ENCODE measurements at places on chromosomes 11 and 22.

- no peak for DNase-seq
Observed at GRCh38 chr11:72430741-72431570, 3.4 kb downstream of the CLPB start.

DNA sequence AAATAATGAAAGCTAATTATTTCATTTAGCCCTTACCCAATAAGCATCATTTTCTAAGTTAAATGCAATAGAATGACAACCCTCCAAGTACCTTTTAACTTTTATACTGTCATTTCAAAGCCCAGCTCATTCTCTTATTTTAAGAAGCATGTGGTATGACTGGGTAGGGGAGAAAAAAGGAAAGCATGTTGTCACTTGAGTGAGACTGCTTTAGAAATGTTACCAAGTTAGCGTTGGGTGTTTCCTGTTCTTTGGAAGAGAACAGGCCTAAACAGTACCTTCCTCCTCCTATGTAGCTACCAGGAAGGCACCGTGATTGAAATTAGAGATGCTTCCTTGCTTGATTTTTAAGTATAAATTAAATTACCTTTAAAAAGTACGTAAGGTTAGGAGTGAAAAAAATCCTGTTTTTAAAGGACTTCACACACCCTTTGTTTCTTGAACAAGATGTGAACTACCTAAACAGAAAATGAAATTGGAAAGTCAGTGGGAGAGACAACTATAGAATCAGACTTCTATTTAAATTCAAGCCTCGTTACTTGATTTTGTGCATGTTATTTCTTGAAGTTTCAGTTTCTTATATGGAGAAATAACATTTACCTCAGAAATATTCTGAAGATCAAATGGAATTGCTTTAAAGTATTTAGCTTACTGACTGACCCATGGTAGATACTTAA lies 741 bp upstream of the CNTF start:
- no peak for DNase-seq

- no peak for DNase-seq
Observed at GRCh38 chr11:12223771-12224536, 113.6 kb downstream of the MICAL2 start.

DNA sequence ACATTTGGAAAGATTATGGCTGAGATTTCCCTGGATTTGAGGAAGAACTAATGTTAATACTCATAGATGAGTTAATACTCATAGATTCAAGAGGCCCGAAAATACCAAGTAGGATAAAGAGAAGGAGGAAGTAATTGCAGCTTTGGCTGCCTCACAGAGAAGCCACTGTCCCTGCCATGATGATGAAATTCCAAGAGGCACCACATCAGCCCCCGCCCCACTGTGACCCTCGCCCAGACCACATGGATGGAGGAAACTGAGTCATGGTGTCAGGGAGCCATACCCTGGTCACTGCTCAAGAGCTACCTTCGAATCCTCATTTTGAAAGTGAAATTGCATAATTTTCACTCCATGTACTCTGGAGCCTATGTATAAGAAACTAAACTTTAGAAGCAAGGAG lies 92.9 kb upstream of the SLC22A12 start:
- no peak for DNase-seq

- no peak for DNase-seq
Observed at GRCh38 chr11:22797047-22797446, 32.6 kb downstream of the SVIP start.

- no peak for DNase-seq
Observed at GRCh38 chr11:5071799-5072198, 2.4 kb downstream of the OR52E1 start.

DNA sequence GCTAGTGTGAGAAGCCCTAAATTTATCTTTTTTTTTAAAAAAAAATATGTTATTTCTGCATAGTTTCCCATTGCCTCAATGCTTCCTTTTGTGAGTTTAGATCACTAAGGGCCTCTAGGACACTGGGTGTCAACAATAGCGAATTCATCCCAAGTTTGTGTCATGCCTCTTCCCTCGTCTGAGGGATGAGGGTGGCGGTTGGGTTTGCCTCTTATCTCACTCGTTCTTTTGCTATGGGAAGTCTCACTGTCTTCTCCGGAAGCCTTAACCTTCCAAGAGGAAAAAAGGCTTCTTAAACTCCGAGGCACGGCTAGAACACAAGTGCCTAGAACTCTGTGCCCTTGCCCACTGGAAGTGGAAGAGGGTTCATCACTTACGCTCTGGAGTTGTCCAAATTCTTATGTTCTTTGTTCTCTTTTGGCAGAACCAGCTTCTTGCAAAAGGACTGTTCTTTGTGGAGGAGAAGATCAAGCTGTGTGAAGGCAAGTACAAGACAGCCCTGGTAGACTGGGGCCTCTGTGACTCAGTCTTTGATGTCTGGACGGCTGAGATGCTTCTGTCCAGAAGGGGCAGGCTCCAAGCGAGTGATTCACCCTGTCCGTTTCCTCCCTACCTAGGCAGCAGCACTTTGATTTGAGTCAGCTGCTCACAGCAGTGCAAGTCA lies 78.5 kb downstream of the TRAF6 start:
- DNase-seq, result no peak

- no peak for DNase-seq
Observed at GRCh38 chr11:31558001-31558400, 48.4 kb downstream of the ELP4 start.

DNA sequence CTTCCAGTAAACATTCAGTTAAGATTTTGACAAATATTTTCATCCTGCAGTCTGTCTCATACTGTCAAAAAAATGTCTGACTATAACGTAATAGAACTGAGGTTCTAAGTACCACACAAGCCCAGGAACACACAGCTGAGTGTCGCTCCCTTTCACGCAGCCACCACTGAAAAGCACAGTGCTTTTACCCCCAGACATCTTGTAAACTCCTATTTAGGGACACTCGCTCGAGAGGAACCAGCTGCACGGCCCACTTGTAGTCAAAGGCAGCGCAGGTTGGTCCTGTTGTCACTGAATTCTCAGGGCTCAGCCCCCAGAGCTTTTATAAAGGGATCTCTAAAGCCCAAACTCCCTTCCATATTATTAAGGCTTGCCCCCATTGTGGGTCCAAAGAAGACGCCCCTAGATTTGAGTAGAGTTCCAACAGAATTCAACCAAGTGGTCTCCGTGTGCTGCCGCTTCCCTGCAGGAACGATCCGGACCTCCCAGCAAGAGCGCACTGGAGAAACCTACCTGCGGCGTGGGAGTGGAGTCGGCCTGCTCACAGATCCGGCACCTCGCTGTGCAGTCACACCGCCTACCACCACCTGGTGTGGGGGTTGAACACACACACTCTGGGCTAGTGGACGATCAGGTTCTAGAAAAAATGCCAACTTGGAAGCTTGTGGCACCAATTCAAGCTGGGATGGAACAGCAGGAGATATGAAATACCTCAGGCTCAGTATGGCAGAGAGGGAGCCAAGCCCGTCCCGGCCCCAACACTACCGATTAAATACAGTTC lies 23.4 kb downstream of the ASPHD2 start:
- no peak for DNase-seq

DNA sequence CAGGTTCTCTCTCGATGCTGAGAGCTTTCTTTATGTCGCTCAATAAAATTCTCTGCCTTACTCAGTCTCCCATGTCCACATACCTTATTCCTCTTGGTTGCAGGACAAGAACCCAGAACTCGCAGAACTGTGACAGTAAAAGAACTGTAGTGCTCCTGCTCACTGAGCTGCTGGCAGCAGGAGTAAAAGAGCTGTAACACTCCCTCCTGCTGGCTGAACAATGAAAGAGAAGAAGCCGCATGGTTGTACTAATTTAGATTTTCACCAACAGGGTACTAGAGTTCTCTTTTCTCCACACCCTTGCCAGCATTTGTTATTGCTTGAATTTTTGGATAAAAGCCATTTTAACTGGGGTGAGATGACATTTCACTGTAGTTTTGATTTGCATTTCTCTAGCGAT lies 433.2 kb downstream of the GUCY1A2 start:
- DNase-seq, result no peak

- no peak for DNase-seq
Observed at GRCh38 chr11:115279813-115280761, 224.1 kb downstream of the CADM1 start.

DNA sequence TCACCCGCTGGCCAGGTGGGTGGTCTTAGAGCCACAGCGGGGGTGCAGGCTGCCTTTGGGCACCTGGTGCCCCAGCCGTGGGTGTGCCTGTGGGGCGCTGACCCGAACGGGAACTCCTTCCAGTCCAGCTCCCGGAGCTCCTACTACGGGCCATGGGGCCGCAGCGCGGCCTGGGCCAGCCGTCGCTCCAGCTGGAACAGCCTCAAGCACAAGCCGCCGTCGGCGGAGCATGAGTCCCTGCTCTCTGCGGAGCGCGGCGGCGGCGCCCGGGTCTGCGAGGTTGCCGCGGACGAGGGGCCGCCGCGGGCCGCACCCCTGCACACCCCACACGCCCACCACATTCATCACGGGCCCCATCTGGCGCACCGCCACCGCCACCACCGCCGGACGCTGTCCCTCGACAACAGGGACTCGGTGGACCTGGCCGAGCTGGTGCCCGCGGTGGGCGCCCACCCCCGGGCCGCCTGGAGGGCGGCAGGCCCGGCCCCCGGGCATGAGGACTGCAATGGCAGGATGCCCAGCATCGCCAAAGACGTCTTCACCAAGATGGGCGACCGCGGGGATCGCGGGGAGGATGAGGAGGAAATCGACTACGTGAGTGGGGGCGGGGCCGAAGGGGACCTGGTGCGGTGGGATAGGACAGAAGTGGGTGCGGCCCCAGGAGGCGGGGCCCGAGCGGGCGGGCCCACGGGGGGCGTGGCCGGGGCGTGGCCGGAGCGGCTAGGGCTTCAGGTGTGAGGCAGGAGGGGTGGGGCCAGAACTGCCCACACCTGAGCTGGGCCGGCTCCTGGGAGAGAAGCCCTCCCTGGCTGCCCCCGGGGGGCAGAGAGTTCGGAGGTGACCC lies 91.5 kb downstream of the CACNA1I start:
- peak; percentile 76 for DNase-seq

DNA sequence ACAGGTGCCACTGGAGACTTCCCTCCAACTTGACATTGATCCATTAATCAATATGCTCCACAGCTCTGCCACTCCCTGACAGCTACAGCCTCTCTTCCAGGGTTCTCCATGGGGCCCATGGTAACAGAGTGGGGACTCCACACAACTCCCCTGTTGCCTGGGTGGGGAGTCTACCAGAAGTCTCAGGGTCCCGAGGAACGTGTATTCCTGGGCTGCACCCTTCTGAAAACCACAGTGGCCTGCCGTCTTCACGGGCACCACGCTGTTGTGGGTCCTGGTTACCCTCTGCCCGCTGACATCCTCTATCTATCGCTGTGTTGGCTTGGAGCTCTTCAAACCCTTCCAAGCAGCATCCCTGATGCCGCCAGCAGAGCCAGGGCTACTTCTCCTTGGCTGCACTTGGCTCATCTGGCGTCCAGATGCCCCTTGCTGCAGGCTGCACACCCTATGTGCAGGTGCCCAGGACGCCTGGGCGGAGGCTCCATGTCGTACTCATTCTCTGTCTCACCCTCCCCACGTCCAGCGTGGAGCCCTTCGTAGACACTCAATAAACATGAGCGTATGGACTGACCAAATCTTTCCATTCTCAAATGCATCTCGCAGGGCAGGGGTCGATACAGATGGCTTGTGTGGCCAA lies 1341.8 kb downstream of the TBC1D22A start:
- DNase-seq, result no peak

DNA sequence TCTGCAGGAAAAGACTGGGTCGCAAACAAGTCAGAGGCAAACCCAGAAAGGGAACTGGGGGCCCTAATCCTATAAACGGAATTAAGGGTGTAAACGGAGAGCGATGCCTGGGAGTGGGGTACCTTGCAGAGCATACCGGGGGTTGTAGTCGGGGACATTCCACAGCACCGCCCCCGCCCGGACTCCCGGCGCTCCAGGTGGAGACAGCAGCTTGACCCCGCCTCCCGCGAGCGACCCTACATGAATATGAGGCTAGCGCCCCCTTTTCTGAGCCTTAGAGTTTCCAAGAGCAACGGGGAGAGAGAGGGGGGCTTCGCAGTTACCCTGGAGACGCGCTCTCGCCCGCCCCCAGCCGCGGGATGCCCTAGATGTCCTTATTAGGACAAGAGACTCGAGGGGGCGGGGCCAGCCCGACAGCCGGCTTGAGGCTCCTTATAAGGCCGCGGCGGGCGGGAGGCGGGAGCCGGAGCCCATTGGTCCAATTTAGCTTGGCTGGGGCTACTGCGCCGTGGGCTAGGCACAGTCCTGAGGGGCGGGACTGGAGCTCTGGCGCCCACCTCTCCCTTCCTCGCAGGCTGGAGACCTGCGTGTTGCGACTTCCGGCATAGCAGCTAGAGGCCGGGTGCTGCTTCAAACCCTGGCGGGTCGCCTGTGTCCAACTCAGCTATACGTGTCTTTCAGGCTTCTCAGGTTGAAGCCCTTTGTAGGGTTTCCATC lies 980 bp upstream of the MUS81 start:
- DNase-seq, result peak; percentile 91

- no peak for DNase-seq
Observed at GRCh38 chr22:32803738-32804435, 2.4 kb downstream of the TIMP3 start.

- no peak for DNase-seq
Observed at GRCh38 chr11:561148-562003, 606 bp downstream of the RASSF7 start.

GRCh38 chr22:21837248-21837979 lies 30.0 kb downstream of the MAPK1 start:
- DNase-seq, result no peak

GRCh38 chr22:17910561-17911311 lies 113.6 kb downstream of the MICAL3 start:
- no peak for DNase-seq

DNA sequence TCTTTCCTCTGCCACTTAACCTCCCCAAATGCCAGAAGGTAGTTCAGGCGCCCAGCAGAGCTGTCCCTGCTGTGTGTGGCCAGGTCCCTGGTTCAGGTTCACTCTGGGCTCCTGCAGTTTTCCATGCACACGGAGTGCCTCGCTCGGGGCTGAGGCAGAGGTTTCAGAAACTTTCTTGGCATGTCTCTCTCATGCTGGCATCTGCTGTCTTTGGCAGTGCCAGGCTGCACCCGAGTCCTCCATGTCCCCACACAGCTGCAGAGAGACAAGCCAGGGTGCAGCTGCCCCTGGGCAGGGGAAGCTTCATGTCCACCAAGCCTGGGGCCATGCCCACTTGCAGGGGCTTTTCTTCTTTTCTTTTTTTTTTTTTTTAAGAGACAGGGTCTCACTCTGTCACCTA lies 7.0 kb upstream of the NEFH start:
- DNase-seq, result no peak

DNA sequence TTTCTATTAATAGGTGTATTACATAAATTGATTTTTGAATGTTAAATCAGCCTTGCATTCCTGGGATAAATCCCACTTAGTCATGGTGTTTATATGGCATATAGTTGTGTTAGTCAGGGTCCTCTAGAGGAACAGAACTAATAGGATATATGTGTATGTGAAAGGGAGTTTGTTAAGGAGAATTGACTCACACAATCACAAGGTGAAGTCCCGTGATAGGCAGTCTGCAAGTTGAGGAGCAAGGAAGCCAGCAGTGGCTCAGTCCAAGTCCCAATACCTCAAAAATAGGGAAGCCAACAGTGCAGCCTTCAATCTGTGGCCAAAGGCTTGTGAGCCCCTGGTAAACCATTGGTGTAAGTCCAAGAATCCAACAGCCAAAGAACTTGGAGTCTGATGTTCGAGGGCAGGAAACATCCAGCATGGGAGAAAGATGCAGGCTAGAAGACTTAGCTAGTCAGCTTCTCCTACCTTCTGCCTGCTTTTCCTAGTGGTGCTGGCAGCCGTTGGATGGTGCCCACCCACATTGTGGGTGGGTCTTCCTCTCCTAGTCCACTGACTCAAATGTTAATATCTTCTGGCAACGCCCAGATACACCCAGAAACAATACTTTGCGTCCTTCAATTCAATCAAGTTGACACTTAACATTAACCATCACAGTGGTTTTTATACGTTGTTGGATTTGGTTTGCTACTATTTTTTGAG lies 12.9 kb downstream of the SFI1 start:
- no peak for DNase-seq
